DND-41 (cell line): ENCODE measurements at places on chromosomes 4 and X.

DNA sequence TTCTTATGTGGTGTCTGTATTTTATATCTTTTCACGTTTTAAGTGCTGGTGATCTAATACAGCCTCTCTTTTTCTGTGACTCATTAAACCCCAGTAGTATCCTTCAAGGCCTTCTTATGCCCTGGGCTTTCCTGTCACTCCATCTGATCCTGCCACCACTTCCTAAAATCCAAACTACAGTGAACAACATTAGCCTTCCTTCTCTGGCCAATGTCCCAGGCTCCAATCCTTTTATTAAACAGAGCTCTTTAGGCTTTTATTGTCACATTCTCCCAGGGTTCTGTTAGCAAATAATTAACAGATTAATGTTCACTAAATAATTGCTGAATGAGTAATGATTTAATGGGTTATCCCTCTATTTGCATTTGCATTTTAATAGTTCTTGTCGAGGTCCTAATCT, 47.9 kb upstream of the ITM2A start:
- peaks cover 3% of the 10 kb centered on the region; the same call in 1 of the 2 replicates for H3K4me1 ChIP-seq
- DNase-seq, result no peak
- no peak overlapping the region for H3K4me3 ChIP-seq
- H3K27ac ChIP-seq, result no peak overlapping the region
- H3K36me3 ChIP-seq, result no peaks in the 10 kb centered on the region
- H3K27me3 ChIP-seq, result no peaks in the 10 kb centered on the region

DNA sequence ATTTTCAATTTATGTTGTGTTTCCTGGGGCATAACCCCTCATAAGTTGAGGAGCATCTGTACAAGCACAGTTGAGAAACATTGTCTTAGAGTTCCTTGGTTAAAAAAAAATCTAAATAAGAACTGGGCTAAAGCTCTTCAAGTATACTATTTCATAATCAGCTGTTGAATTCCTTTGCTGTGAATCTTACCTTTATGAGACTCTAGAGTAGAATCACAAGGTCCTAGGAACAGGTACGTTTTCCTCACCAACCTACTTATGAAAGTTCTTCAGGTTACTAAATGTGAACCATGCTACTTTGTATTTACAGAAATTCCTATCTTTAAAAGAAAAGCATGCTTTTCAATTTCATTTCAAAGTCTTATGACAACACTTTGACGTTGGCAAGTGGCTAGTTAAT, 20.9 kb upstream of the SOD3 start:
- H3K36me3 ChIP-seq, result no peaks in the 10 kb centered on the region
- DNase-seq, result no peak
- H3K4me3 ChIP-seq, result no peak overlapping the region

GRCh38 chr4:176563591-176563990, 229.1 kb downstream of the VEGFC start:
- no peaks in the 10 kb centered on the region for H3K36me3 ChIP-seq
- no peak for DNase-seq
- H3K27me3 ChIP-seq, result peaks cover 15% of the 10 kb centered on the region
- H3K4me3 ChIP-seq, result no peak overlapping the region
- no peaks in the 10 kb centered on the region for H3K4me1 ChIP-seq

GRCh38 chr4:47692691-47693090, 145.2 kb downstream of the CORIN start:
- H3K27me3 ChIP-seq, result peaks cover 16% of the 10 kb centered on the region
- no peak overlapping the region for H3K27ac ChIP-seq
- H3K36me3 ChIP-seq, result no peaks in the 10 kb centered on the region
- no peaks in the 10 kb centered on the region for H3K4me1 ChIP-seq
- H3K4me3 ChIP-seq, result no peak overlapping the region

DNA sequence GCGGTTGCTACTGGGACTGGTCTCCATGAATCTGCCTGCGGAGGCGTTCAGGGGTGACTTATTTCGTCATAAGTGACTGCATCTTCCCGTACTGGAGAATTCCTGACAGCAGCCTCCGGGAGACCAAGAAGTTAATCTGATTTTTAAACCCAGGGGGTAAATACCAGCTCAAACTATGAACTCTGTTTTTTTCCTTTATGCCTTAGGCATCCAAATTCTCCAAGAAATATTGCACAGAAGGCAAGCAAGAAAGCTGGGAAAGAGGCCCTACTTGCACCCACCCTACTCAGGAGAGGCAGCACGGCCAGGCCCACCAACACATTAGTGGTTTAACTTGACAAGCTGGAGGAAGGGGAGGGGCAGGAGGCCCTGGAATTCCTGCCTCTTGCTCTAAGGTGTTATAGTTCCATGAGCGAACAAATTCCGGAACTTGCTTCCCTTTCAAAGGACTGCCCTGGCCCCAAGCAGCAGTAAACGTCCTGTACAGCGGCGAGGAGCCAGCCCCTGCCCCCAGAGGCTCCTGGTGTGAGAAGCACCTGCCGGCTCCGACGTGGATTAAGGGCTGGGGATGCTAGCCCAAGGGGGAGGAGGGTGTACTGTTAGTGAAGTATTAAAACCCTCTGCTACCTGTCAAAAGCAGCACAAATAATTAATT, 177.2 kb downstream of the AFAP1 start:
- no peaks in the 10 kb centered on the region for H3K27me3 ChIP-seq
- H3K4me1 ChIP-seq, result peaks cover 15% of the 10 kb centered on the region
- H3K27ac ChIP-seq, result no peak overlapping the region
- no peak for DNase-seq
- H3K36me3 ChIP-seq, result no peaks in the 10 kb centered on the region

DNA sequence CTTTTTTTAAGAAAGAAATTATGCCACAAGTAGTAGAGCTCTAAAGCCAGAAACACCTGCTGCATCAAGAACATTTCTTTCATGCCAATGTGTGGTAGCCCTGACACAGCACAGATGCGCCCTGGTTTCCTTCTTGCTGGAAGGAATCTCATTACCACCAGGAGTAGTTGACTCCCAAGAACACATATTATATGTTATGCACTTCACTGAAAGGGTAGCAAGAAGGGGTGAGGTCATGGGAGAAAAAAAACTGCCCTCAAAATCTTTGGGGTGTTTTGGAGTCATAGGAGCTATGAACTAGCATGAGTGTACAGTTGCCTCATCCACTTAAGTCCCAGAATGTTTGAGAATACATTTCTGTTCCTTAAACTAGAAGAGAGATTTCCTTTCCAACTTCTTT, 185.8 kb upstream of the C1QTNF7 start:
- H3K4me1 ChIP-seq, result no peaks in the 10 kb centered on the region
- DNase-seq, result no peak
- H3K27me3 ChIP-seq, result no peaks in the 10 kb centered on the region
- H3K27ac ChIP-seq, result no peak overlapping the region

- H3K4me3 ChIP-seq, result no peak overlapping the region
- no peak overlapping the region for H3K27ac ChIP-seq
- H3K36me3 ChIP-seq, result no peaks in the 10 kb centered on the region
- H3K4me1 ChIP-seq, result no peaks in the 10 kb centered on the region
These were observed 518.8 kb upstream of the LCORL start for GRCh38 chr4:18540349-18540748.
